Ureter (tissue), 1 donor: ENCODE measurements at places on chromosomes 13 and 19.

DNA sequence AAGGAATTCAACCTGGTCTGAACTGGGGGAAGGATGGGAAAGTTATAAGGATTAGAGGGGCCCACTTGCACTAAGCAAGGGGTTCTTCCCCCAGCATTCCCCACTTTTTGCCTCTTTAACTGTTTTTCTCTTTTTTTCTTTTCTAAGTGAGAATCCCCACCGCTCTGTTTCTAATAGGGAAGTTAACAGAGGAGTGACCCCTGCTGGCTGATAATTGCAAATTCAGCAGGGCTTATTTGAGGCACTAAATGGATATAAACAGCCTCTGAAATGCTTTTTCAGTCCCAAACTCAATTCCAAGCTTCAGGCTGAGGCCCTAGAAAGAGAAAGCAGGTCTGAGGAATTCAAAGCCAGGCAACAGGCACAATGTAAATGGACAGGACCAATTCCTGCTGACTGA, 38.2 kb upstream of the CEACAM21 start:
- DNase-seq: no peak

DNA sequence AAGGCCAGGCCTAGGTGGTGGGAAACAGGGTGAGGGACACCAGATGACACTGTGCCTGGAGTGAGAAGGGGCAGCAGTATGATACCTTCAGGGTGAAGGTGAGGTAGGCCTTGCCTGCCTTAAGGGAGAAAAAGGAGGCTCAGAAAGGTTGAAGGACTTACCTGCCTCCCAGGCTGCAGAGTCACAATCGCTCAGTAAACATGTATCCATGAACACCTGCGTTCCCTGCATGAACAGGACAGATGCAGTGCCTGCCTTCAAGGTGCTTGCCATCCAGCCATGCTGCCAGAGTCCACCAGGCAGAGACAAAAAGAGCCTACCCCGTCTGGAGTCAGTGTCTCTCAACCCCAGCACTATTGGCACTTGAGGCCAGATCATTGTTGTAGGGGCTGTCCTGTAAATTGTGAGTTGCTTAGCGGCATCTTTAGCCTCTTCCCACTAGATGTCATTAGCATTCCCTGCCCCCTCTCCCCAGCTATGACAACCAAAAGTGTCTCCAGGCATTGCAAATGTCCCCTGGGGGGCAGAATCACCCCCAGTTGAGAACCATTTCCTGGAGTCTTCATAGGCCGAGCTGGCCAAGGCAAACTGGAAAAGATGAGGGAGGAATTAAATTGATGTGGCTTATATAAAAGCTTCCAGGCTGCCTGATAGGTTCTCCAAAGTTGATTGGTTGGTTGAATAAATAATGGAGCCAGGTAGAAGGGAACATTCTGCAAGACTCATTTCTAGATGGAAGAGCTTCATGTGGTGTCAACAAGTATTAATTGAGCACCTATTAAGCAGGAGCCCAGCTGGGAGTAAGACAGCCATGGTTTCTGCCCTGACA, 1.7 kb downstream of the MAP3K10 start:
- no peak for DNase-seq

DNA sequence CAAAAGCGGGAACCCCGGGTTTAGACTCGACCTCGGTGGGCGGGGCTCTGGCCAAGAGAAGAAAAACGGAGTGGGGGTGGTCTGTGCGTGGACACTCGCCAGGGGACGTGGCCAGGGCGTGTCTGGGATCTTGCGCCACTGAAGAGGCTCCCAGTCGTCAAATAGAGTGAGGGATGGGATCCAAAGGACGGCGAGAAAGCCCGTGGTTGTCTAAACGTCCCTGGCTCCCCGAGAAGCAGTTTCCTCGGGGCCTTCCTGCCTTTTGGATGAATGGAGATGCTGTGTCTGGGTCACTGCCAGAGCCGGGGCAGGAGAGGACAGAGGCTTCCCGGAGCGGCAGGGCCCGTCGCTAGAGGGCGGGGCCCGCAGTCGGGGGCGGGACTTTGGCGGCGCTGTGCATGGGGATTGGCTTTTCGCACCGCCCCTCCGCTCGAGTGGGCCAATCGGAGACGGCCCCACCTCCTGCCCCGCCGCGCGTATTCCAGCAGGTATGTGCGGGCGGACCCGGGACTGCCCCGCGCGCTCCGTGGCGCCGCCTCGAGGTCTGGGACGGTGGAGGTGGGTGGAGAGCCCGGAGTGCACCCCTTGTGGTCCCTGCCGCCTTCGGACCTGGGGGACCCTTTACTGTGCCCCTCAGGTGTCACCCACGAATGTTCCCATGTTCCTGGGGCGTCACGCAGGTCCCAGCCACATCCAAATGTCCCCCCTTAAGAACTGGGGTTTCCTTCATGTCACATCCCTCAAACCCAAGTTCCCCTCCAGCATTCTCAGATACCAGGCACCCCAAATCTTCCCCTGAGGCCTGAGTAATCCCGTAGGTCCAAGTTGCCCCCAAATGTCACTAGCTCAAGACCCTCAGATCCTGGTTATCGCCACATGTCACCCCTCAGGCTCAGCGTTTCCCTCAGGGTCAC, 38.3 kb downstream of the ZSWIM4 start:
- DNase-seq: peak; percentile 95

- no peak for DNase-seq
Measured at GRCh38 chr13:41075034-41075433, 13.7 kb downstream of the WBP4 start.

- DNase-seq: no peak
Measured at GRCh38 chr13:95541308-95541707, 11.2 kb upstream of the CLDN10 start.

DNA sequence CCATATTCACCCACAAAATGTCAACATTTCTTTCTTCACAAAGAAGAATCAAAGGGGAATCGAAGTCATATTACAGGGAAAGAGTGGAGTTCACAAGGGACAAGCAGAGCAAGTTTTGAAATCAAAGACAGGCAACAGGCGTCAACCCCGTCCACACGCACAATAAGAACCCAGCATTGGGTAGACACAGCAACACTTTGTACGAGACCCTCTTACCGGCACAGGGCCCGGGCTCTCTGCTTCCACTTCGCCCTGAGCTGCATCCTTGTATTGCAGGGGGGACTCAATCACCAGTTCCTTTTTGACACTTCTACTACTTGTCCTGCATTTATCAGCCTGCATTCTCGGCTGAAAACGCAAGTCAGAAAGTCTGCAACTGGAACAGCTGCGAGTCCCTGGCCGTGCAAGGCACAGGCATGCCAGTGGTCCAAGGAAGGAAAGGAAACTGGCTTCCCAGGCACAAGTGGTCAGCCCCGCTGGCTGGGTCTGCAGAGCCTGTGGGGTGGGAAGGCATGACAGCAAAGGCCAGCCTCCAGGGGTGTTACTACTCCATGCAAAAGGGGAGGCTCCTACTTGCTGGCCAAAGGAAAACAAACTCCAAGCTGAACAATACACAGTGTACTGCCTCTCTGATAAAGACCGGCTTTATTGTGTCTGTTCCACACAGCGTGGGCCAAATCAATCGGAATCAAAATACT, at the start of gene DOCK9:
TSS of gene DOCK9 (minus strand) at position 497 of the 698 bp plus-strand sequence. CDS start at position 342, 155 bp downstream.
- DNase-seq: peak; percentile 53

DNA sequence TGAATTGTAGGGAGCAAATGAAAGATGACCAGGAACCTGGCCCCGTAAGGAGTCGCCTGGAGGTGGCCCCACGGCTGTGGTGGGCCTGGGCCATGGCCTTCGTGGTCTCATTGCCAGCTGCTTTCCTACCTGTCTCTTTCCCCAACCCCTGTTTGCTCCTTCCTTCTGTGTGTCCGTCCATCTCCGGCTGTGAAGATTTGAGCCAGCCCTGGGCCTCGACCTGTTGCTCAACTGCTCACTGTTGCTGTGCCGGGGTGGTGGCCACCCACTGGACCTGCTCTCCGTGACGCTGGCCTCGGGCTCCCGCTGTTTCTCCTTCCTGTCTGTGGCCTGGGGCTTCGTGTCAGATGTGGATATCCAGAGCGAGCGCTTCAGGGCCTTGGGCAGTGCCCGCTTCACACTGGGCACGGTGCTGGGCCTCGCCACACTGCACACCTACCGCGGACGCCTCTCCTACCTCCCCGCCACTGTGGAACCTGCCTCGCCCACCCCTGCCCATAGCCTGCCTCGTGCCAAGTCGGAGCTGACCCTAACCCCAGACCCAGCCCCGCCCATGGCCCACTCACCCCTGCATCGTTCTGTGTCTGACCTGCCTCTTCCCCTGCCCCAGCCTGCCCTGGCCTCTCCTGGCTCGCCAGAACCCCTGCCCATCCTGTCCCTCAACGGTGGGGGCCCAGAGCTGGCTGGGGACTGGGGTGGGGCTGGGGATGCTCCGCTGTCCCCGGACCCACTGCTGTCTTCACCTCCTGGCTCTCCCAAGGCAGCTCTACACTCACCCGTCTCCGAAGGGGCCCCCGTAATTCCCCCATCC, 8.5 kb downstream of the DBP start:
- peak; percentile 55 for DNase-seq

GRCh38 chr13:26041444-26041843, 10.4 kb downstream of the SHISA2 start:
- DNase-seq: no peak

GRCh38 chr13:80118099-80118498, 222.8 kb downstream of the SPRY2 start:
- DNase-seq: no peak

GRCh38 chr13:60139272-60139671, 24.5 kb downstream of the DIAPH3 start:
- no peak for DNase-seq

DNA sequence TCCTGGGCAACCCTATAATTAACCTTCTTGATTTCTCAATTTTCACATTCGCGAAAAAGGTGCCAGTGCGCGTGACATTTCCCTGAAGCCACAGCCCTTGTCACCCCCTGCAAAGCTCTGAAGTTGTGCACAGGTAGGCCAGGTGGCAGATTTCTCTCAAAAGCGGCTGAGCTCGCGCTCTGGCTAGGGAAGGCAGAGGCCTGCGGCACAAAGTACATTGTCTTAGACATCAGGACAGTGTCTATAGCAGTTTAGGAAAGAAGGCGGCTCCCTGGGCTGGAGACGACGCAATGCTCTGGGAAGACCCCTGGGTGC, 42.9 kb upstream of the ZNF14 start:
- DNase-seq: no peak

DNA sequence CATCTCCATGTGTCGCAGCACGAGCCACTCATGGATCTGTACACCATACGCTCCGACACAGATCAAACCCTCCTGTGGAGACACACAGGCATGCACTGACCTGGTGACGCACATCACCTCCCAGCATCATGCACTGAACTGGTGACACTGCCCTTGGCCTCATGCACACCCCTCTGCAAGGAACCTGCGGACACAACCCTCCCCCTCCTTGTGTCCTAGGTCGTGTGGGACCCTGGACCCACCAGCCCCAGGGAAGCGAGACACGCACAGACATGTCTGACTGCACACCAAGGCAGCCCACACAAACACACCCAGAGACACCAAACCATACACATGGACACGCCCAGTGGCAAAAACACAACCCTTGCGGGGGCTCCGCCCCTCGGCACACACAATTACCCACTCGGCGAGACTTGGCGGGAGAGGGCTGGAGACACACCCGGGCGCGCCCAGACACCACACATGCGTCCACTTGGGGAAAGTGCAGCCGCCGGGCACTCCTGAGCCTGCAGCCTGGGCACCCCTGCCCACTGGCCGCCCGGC, 2.0 kb upstream of the KCNN4 start:
- no peak for DNase-seq

DNA sequence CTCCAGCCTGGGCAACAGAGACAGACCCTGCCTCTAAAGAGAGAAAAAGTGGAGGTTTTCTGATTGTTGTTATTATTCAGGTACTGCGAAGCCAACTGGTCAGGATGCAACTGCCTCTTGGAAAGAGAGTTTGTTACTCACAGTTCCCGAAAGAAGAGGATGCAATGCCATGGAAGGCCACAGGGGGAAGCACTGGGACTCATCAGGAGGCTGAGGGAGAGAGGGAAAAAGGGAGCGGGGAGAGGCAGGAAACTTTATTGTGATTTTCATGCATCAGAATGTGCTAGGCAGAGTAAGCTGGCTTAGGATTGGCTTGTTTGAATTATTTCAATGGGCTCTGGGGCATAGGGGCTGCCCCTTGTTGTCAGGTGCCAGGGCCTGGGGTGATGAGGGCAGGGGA, 27.6 kb downstream of the MYO9B start:
- DNase-seq: no peak

GRCh38 chr19:56765137-56765536, 75.4 kb downstream of the PEG3 start:
- DNase-seq: peak; percentile 51

GRCh38 chr13:98979012-98979660, 1.3 kb upstream of the DOCK9 start:
- DNase-seq: no peak

DNA sequence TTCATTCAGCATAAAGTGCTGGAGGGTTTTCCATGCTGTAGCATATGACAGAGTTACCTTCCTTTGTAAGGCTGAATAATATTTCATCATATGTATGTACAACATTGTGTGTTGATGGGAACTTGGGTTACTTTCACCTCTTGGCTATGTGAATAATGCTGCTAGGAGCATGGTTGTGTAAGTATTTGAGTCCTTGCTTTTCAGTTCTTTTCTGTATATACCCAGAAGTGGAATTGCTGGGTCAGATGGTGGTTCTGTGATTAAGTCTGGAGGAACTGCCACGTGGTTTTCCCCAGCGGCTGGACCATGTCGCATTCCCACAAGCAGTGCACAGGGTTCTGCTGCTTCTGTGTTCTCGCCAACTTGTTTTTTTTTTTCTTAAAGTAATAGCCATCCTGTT, 101.2 kb upstream of the TEX29 start:
- DNase-seq: no peak

GRCh38 chr19:47098608-47099007, 15.0 kb downstream of the ZC3H4 start:
- no peak for DNase-seq

GRCh38 chr19:7940841-7941240, 2.6 kb downstream of the TIMM44 start:
- DNase-seq: no peak

GRCh38 chr13:52112591-52112990, 16.3 kb downstream of the NEK5 start:
- DNase-seq: no peak

GRCh38 chr19:41638641-41639081, 11.8 kb upstream of the CEACAM4 start:
- DNase-seq: no peak

GRCh38 chr19:18322759-18323460, at the start of gene LSM4:
TSS of gene LSM4 (minus strand) at chr19:18323076. CDS start at chr19:18323020, 56 bp downstream.
- DNase-seq: peak; percentile 99

GRCh38 chr13:112839356-112840105, 129.5 kb upstream of the MCF2L start:
- no peak for DNase-seq
